ENCODE measurements at places on chromosomes 3 and 15.

- no peak for DNase-seq
These were observed 292.1 kb downstream of the FGF12 start for GRCh38 chr3:192435241-192435640.

DNA sequence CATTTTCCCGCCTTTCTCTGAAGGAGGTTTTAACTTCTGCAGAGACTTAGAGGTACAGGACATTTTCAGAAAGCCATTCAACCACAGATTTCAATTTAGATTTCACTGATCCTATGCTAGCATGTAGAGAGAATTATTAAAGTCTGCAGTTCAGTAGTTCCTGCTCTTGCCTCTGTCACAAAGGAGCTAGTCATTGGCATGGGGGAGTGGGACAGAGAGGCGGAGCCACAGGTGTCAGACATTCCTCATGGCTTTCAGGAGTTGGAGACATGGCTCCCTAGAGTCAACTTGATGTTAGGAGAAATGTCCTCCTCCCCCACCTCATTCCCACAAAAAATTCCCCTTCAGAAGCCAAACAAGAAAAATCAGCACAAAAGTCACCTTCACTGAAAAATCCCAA lies 66.0 kb upstream of the SIAH2 start:
- no peak for DNase-seq

DNA sequence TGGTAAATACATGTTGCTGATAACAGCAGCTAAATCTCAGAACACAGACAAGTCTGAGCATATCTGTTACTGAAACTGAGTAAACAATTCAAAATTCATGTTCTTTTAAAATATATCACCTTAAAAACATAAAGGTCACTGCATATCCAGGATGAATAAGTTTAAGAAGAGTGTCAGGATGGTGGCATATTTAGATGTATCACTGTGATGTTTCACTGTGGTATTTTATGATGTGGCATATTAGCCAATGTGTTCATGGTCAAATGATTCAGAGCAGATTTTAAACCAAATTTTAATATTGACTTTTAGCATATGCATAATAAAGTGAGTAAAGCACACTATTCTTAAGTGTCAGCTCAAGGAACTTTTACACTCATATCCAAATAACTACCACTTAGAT lies 346.4 kb upstream of the DPPA4 start:
- no peak for DNase-seq

DNA sequence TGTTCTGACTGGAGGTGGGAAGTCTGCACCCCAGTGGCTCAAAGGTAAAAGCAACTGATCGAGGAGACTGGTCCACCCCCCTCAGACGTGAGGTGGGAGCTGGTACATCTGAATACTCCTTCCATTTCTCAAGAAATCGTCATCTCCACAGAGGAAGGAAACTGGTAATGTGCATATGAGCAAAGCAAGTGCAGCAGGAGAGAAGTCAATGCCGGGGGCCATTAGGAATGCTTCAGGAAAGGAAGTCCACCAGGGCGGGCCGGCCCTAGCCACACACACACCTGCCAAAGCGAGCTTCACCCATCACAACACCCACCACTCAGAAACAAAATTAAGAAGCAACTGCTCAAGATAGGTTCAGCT lies 8.5 kb downstream of the TBC1D2B start:
- DNase-seq, result no peak

- DNase-seq, result no peak
These were observed 210.8 kb upstream of the NR2F2 start for GRCh38 chr15:96119734-96120133.

- DNase-seq, result no peak
These were observed 41.9 kb downstream of the LIPC start for GRCh38 chr15:58473724-58474123.

DNA sequence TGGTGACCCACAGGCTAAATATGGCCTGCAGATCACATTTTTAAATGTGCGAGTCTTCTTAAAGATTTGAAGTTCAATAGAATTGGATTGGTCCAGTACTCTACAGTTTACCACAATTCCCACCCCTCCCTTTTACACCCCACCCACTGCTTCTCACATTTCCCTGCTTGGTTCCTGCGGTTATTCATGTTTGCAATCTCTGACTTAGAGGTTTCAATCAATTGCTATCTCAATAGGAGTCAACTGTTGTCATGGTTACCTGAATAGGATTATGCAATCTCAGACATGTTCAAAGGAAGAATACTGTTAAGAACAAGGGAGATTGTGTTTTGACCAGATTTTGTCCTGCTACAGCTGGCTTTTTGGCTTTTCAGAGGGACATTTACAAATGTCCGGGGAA lies 4.9 kb upstream of the C3orf49 start:
- DNase-seq, result no peak

GRCh38 chr15:27244047-27244446 lies 273.1 kb downstream of the GABRG3 start:
- no peak for DNase-seq

DNA sequence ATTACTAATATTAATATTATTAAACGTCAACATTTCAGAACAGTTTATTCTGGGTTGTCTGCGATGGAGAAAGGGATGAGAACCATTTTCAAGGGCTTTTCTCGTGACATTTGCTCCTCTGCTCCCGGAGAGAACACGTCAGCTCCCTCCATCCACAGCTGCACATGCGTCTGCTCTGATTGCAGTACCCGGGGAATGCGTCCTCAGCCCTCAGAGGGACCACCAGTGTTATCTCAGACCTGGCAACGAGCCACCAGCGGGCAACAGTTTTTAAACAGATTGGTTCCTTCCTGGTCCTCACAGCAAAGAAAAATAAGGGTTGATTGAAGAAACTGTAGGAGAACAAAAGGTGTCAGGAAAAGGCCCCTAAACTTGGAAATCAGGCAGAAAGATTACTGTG lies 202.2 kb upstream of the ADAMTS9 start:
- no peak for DNase-seq

DNA sequence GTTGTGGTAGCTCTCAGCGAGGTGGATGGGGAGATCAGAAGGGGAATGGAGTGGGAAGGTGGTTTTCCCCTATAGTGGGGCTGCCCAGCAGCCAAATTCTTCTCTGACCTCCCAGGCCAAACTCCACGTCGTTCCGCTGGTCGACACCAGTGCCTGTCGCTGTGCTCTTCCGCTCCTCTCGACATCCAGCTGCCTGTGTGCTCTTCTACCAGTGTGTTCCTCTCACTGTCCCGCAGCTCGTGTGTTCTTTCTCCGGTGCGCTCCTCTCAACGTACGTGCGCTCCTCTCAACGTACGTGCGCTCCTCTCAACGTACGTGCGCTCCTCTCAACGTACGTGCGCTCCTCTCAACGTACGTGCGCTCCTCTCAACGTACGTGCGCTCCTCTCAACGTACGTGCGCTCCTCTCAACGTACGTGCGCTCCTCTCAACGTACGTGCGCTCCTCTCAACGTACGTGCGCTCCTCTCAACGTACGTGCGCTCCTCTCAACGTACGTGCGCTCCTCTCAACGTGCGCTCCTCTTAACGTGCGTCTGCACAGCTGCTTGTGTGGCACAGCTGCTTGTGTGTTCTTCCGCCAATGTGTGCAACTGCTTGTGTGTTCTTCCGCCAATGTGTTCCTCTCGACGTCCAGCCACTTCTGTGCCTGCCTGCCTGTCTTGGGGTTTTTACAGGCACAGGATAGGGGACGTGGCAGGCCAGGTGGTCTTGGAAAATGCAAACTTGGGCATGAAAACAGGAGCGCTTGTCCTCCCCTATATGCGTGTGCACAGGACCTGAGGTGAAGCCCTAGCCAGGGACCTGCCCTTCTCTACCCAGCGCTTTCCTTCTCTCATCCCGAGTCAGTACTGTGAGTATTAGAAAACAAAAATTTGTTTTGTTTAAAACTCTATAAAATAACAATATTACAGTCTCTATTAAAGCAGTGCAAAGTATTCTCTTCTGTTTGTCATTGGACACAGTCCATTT lies 991.1 kb downstream of the GBE1 start:
- no peak for DNase-seq

- no peak for DNase-seq
These were observed 28.0 kb upstream of the SLCO2A1 start for GRCh38 chr3:134057654-134058110.

DNA sequence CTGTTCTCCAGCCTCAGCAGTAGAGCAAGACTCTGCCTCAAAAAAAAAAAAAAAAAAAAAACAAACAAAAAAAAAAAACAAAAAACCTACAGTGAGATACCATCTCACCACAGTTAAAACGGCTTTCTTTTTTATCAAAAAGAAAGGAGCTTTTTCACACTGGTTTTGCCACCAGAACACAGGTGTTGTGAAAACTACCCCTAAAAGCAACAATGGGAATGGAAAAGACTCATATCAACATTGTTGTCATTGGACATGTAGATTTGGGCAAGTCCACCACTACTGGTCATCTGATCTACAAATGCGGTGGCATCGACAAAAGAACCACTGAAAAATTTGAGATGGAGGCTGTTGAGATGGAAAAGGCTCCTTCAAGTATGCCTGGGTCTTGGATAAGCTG lies 24.8 kb upstream of the SLC25A38 start:
- DNase-seq, result no peak

DNA sequence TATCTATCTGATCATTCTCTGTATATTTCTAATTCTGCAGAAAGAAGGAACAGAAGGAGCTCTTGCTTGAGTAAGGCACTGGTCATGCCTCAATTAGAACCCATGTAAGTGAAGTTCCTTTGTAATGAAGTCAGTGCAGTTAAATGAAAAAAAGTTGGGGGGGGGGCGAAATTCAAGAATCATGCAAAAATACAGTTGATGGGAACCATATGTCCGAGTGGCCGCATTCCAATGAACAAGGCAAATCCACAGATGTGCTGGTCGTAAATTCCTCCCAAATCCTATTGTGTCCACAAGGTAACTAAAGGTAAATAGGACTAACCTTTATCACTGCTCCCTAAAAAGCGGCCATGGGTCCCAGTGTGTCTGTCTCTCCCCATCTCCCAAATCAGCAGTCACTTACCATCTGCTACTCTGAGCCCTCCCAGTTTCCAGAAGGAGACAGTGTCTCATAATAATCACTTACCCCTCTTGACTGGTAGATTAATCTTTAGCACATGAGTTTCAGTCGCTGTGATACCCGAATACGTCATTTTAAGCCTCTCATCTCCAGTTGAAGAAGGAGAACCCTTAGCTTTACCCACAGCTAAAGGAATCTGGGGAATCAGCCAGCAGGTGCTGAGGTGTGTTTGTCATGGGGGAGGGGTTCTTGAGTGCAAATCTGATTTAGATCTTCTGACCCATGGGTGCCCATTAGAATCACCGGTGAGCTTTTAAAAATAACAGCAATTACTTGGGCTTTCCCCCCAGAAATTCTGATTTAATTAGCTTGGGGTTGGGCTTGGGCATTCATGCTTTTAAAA lies 56.3 kb upstream of the EPHB3 start:
- DNase-seq, result no peak

GRCh38 chr15:41562784-41563198 lies 3.8 kb downstream of the TYRO3 start:
- no peak for DNase-seq

All from NCI-H2081 (cell line).